Breast epithelium (tissue), 4 donors: ENCODE measurements at places on chromosomes 7 and 10. TPM values are rescaled to one million over a fixed set of nuclear protein-coding genes. Genes with fewer than 3 reads are reported as not detected.
A peak's percentile ranks its signal among the peaks of the same experiment; 100 is the strongest.

The GNAI1 gene
- total RNA-seq: 25.6 TPM

- no peak for DNase-seq
Observed at GRCh38 chr7:99369767-99370391, 4.7 kb upstream of the ARPC1B start.

DNA sequence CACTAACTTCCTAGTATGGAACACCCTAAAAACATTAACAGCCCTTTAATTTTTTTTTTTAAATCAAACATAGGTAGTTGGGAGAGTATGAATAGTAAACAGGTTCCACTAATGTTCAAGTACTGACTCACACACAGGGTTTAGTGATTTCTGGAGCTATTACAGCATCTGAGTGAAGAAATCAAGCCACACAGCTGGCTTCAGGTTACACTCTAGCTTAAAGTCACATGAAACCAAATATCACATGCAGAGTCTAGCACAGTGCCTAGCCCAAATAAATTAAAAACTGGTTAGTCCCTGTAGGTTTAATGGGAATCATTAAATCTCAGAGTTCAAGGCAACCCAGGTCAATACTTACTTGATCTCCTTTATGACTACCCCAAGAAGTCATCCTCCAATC lies 11.6 kb downstream of the PANK1 start:
- DNase-seq: no peak

DNA sequence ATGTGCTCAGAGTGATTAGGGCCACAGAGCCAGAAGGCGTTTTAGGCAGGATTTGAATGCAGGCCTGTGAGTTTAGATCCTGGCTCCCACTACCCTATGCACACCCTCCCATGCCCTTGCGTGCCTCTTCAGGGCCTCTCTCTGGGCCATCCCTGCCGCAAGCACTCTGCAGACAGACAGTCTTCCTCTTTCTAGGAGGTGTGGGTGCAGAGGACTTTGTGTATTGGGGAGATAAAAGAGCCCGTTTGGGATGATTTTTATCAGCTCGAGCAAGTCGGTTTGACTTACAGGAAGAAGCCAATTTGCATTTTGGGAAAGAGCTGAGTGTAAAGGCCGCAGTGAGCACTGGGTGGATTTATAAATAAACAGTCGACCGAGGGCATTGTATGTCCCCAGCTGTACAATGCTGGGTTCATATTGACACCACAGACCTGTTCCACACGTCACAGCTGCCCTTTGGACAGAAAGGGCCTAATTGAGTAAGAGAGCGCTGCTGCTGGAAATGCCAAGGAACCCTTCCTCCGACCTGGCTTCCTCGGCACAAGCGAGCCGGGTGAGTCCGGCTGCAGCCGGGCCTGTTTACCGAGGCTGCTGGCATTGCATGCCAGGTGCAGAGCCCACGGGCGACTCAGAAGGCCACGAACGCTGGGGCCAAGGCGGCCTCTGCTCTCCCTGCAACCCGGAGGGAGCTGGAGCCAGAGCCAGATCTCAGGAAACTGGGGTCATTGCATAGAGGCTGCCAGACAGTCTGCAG lies 25.1 kb downstream of the ZMIZ1 start:
- DNase-seq: peak; percentile 89

- no peak for DNase-seq
Observed at GRCh38 chr10:45199205-45199740, 116.1 kb downstream of the OR13A1 start.

- no peak for DNase-seq
Observed at GRCh38 chr7:24926623-24927524, 53.1 kb downstream of the OSBPL3 start.

- no peak for DNase-seq
Observed at GRCh38 chr7:113198226-113198625, 79.9 kb upstream of the SMIM30 start.

- DNase-seq: no peak
Observed at GRCh38 chr7:14579971-14580370, 322.6 kb downstream of the DGKB start.
